Heart left ventricle (tissue), 16 donors: ENCODE measurements at places on chromosomes 4 and X.

- no peak for DNase-seq
These were observed 30.4 kb downstream of the KIT start for GRCh38 chr4:54687887-54688841.

DNA sequence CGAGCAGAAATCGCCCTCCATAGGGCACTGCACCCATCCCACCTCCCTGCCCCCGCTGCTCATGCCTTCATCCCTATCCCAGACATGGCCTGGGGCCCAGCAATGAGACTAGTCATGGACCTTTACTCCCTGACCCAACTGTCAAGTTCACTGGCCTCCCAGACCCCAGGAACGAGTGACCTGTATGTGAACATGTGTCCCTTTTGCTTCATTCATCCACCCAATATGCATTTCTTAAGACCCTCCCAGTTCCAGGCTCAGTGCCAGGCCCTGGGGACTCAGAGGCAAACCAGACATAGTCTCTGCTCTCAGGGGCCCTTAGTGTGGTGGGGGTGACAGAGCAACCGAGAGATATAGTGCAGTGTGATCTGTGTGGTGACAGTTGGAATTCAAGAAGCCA lies 67.0 kb downstream of the EFNB1 start:
- no peak for DNase-seq

DNA sequence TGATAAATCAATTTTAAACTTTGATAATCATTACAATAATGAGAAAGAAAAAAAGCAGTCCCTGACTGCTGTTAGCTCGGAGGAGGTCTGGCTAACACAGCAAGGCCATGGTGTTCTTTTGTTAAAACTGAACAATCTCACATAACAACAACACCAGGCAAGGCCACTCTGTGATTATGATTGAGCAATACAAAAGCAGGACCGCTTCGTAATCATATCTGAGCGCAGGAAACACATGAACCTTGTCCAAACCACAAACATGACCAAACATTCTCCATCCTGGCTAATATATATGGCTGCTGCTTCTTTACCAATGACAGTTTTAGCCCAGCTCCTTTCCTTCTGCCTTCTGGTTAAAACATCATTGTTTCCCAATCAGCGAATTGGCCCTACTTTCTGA lies 76.8 kb upstream of the DDX53 start:
- DNase-seq: no peak

GRCh38 chr4:98253499-98253898 lies 7.7 kb upstream of the RAP1GDS1 start:
- no peak for DNase-seq

GRCh38 chrX:120419463-120419862 lies 49.6 kb downstream of the LAMP2 start:
- DNase-seq: no peak

- DNase-seq: no peak
These were observed 111.8 kb downstream of the TMEM144 start for GRCh38 chr4:158322109-158322508.

DNA sequence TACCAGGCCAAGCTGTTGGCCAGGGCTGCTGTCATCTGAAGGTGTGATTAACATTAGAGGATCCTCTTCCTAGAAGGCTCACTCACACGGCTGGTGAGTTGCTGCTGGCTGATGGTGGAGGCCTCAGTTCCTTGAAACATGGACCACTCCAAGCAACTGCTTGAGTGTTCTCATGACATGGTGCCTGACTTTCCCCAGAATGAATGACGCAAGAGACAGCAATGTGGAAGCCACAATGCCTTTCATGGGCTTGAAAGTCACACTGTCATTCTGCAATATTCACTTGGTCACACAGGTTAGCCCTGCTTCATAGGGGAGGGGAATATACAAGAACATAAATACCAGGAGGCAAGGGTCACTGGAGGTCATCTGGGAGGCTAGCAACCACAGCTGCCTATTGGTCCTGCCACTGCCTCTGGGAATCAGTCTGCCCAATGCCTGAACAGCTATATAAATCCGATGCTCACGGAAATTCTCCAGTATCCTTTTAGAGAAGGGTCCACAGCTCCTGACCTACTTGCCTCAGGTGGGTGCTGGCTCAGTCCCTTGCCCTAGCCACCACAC lies 97.1 kb upstream of the MAML3 start:
- DNase-seq: no peak

- DNase-seq: no peak
These were observed 2.9 kb upstream of the LONRF3 start for GRCh38 chrX:118971552-118971951.

DNA sequence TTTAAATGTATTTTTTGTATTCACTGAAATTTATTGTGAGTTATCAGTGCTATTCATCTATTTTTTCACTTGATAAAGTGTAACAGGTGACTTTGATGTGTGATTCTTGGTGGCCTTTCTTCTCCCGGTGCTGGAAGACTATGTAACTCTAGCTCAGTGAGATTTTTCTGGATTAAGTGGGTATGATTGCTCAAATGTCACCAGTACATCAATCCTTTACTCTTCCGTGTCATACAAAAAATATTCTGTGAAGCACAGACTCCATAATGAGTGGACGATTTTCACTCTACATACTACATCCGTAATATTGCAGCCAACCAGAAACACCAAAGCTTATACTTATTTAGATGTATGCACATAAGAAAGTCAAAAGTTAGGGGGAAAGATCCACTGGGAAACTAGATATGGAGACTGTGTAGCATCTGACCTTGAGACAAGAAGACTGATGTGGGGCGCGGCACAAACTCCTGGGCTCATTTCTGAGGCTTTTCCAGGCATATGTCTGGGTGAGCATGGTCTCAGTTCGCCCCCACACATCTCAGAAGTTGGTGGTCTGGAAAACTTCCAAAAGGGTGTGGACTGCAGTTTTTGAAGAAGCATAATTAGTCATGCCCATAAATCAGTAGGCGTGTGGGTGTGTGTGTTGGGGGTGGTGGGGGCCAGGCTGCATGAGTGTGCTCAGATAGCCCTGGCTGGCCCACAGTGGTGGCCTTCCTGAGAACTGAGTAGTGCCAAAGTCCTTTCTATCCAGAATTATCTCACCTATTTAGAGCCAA lies 53.9 kb upstream of the TENM3 start:
- DNase-seq: no peak

DNA sequence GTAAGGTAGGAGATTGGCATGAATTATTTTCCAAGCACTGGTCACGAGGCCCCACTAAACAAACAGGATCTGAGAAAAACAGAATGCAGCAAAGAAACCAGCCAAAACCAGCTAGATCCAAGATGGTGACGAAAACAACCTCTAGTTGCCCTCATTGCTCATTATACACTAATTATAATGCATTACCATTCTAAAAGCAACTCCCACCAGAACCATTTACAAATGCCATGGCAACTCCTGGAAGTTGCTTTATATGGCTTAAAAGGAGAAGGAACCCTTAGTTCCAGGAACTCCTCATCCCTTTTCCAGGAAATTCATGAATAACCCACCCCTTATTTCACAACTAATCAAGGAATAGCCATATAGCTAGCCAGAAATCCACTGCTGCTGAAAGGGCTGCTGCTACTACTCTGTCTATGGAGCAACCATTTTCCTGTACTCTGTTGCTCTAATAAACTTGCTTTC lies 69.3 kb downstream of the ABCB7 start:
- DNase-seq: no peak

- no peak for DNase-seq
These were observed 265.5 kb downstream of the PPP3CA start for GRCh38 chr4:101081695-101082369.

DNA sequence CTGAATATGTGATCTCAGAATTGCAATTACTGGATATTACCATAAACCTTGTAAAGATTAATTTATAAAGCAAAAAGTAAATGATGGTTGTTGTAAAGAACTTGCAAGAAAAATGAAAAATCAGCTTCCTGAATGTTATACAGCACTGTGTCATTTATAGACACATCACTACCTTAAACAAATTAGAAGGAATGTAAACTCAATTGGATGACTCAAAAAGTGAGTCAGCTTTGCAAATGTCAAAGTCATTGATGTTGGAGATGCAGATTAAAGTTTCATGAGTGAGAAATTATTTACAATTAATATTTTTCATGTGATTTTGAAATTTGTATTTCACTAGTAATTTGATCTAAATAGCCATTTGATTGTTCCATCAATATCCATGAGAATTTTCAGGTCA lies 193.2 kb downstream of the RAPGEF2 start:
- DNase-seq: no peak

DNA sequence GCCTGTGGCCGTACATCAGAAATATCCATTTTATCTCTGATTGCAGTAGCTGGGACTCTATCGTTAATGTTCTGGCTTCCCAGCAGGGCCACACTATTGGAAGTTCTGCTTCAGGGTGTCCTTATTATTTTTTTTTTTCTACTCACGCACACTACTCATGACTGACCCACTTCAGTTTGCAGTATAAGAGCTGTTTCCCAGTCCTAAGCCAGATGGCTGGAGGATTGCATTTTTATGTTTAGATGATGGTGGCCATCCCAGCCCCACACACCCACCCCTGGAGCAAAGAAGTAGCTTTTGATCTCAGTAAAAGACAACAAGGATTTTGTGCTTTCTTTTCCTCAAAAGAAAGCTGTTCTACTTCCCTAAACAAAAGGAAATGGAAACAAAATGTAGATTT lies 557.0 kb upstream of the GALNTL6 start:
- DNase-seq: no peak

DNA sequence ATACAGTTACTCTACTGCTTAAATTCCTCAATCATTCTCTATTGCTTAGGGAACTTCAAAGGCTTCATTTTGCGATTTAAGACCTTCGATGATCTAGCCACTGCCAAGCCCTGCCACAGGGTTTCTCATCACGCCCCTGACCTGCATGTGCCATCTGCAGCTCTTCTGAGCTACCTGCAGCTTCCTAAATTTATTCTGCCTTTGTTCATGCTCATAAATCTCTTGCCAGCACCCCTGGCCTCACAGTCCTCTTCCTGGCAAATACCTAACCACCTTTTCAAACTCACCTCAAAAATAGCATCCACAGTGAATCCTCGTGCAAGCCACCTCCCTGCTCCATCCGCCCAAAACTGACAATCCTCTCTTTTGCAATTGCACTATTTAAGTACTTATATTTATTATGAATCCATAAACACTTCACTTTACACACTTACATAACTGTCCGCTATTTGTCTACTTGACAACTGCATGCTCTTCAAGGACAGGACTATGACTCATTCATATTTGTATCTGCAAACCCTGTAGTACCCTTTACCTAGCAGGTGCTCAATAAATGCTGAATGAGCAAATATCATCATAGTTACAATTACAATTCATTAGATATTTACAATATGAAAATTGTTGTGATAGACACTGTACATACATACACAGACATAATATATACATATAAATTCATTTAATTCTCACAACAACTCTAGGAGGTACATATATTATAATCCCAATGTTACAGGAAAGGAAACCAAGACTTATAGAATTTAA lies 280.0 kb upstream of the RASGEF1B start:
- no peak for DNase-seq

DNA sequence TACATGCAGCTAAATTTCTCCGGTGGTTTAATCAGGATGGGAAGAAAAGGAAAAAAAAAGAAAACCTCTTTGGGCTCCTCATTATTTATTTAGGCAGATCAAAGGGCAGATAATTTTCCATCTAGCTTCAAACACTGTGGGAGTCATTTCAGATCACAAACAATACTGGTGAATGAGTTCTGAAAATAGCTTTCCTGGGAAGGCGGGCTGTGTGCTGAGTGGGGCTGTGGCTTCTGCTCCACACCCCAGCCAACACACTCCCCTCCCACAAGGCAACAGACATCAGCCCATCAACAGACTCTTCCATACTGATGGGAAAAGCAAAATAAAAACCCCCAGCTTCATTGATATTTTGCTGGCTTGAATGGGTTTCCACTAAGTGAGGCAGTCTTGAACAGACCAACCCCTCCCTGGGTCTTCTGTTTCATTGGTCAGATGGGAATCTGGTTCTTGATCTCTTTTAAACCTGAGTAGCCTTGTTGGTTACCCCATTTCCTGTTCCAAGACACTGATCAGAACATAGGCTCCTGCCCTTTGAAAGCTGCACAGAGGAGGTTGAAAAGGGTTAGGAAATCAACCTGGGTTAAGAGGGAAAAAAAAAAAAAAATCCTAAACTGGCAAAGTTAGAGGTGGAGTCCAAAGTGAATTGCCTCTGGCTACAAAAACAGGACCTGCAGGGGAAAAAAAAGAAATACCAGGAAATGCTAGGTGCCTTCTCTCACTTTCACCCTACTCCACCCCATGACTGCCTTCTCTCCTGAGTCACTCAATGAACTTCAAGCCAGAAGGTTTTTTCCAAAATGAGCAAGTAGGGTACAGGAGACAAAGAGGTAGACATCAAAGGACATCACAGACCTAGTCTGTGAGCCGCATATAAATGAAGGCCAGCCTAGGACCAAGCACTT lies 20.0 kb downstream of the AMOT start:
- no peak for DNase-seq

DNA sequence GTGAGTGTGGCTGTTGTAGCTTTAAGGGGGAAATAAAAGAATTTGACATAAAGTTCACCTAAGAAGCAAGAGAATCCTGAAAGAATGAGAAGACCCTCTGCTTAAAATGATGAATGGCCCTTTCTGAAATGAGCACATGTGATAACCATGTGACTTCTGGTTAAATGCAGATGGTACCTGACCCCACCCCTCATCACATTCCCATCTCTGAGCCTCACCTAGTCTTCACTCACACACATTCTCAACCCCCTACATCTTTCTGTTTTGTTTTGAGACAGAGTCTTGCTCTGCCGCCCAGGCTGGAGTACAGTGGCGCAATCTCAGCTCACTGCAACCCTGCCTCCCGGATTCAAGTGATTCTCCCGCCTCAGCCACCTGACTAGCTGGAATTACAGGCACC lies 31.5 kb downstream of the SEPTIN6 start:
- no peak for DNase-seq

- DNase-seq: no peak
These were observed 256.9 kb downstream of the PARM1 start for GRCh38 chr4:75189711-75190335.

DNA sequence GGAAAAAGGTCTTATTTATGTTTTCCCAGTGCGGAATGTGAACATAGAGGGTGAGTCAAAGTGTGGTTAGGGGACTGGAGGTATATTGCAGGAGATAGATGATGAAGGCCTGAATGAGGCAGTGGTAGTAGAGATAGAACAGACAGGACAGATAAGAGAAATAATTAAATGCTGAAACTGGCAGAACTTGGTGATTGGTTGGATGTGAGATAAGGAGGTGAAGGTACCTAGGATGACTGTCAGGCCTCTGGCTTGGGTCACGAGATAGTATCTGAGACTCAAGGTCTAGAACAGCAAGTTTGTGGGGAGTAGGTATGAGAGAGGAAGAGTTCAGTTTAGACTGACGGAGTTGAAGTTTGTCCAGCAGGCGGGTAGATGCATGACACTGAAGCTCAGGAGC lies 3.5 kb downstream of the MND1 start:
- DNase-seq: no peak
